ENCODE measurements at places on chromosomes 7 and 10.

DNA sequence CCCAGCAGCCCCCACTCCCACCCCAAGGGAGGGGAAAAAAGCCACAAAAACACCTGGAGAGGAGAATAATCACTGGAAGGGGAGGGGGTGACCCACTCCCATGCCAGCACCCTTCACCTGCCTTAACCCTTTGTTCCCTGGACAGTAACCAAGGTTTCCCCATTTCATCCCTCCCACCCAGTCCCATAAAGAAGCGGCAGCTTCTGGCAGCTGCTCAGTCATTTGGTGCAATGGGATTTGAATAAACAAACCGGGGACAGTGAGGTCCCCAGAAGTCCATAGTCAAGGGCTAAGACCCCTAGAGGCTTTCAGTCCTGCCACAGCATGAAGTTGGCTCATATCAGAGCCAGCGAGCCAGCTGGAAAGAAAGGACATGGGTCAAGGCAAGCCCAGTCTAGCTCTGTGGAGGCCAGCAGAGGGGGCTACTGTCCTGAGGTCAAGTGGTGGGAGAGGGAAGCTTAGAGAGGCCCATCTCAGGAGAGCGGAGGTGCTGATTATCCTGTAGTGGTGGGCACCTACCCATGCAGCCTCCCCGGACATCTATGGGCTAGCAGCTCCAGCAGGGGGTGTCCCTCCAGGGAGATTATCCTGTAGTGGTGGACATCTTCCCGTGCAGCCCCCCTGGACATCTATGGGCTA lies 58.9 kb upstream of the LBX1 start:
- DNase-seq: no peak

DNA sequence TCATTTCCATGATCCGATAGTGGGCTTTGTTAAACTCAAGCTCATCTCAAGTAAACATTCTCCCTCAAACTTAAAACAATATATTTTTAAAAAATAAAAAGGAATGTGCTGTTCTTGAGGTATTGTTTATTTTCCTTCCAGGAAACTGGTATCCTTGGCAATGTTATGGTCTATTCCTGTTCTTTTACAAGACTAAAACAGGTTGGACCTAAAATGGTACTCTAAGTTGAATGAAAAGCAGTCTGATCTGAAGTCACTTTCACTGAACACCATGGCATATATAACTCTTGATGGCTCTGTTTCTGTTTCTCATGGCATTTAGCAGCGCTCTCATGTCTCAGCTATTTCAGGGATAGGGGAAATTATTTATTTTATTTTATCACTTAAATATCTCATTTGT lies 70.1 kb downstream of the PODXL start:
- no peak for DNase-seq

- no peak for DNase-seq
Measured at GRCh38 chr10:16116404-16117304, 256.3 kb upstream of the MINDY3 start.

GRCh38 chr10:117000580-117000979 lies 4.4 kb downstream of the SHTN1 start:
- DNase-seq: no peak

DNA sequence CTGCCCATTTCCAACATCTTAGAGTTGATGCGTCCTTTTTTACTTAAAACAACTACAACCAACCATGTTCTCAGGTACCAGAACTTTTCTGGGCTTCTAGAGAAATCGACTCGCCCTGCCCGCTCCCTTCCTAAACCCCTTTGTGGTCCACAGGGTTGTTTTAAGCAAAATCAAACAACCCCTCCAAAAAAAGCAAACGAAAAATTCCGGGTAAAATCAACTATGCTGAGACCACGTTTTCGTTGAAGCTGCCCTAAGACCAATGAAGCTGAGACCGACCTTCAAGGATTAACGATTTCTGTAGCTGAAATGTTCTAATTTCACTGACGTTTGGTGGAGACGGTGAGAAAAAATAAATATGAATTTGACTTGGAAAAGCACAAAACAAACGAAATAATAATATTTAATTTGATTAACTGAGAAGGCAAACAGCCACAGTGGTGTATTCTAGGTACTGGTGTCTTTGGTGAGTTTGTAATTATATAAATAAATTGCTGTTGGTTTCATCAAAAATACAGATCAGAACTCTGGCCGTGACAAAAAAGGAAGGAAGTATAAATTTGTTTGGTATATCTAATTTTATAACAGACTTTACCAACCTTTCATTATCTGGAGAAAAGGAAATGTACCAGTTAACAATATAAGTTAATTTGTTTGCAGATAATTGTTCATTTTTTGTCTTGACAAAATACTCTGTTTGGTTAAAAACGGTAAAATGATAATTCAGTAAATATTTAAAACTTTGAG lies 4.7 kb upstream of the IGF2BP3 start:
- no peak for DNase-seq

DNA sequence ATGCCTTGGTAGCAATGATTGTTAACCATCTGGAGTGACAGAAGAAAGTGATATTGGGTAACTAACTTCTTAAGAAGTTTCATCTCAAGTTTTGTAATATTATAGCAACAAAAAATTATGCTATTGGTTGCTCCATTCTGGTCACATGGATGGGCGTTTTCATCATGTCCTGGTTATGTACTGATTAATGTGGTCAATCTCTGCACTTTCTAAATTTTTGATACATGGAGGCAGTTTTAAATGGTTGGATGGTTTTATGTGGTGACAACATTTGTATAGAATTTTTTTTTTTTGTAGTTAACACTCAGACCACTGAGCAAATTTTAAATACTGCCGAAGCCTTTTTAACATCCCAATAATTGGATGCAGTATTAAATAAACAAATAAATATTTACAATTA lies 55.2 kb upstream of the CCAR1 start:
- DNase-seq: no peak

DNA sequence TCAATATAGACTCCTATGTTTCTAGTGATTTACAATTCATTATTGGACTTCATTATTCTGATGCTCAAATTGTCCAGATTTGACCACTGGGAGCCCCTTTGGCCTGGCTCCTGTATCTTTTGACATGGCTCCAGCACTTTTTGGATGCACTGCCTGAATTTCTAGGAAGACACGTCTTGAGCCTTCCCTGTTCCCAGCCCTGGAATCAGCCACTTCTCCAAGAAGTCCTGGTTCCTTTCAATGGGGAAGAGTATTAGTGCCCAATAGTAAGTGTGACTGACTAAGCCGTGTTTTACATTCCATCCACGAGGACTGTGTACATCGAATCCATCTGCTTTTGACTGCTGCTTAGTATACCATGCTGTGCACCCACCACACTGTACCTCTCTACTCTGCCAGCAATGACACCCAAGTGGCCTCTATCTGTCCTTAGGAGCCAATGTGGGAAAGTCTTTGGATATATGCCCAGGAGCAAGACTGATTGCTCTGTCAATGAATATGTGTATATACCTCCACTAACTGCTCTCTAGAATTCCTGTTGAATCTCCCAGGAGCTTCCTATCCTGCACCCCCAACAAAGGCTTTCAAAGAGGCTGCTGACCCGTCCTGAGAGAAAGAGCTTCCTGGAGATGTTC lies 23.2 kb upstream of the NPFFR1 start:
- DNase-seq: no peak

DNA sequence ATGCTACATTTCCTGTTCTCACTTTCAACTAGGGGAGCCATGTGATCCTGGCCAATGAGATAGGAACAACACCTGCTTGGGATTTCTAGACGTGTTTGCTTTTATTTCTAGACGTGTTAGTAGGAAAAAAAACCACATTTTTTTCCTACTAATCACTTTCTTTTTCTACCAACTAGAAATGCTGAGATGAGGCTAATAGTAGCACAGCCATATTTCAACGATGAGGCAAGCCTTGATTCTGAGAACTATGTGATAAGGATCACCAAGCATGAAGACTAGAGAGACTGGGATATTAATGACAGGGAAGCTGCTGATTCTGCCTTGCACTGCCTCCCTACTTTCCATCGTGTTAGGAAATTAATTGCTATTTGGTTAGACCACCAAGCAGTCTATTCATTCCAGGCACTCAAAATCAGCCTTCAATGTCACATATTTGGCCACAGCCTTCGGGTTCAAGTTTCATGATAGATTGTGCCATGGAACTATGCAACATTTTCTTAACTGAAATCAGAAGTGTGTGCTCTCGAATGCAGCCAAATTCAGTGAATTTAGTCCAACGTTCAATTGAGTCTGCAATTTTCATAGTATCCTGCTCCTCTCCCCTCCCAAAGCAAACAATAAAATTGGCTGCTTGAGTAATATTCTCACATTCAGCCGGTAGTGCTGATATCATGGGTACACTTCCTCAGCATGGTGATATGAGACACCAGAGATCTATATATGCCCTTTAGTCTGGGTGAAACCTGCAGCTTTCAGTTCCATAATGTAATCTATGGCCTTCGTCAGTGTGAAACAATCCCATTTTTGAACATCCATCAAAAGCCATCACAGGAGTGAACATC lies 98.1 kb downstream of the GPR37 start:
- no peak for DNase-seq

GRCh38 chr7:16989811-16990413 lies 108.1 kb upstream of the AGR3 start:
- peak; percentile 69 for DNase-seq

GRCh38 chr10:72862957-72863356 lies 30.6 kb upstream of the OIT3 start:
- no peak for DNase-seq

- DNase-seq: peak; percentile 93
Measured at GRCh38 chr7:106775552-106775936, 89.5 kb upstream of the PIK3CG start.

Measured in Panc1 (cell line).